ENCODE measurements at places on chromosomes 2 and 18. TPM values are rescaled to one million over a fixed set of nuclear protein-coding genes. Genes with fewer than 3 reads are reported as not detected.
A peak's percentile ranks its signal among the peaks of the same experiment; 100 is the strongest.

- peaks cover 4% of the 10 kb centered on the region for H3K4me1 ChIP-seq
- H3K27me3 ChIP-seq, result no peaks in the 10 kb centered on the region
- no peak for DNase-seq
- H3K36me3 ChIP-seq, result no peaks in the 10 kb centered on the region
These were observed 115.1 kb downstream of the RTP5 start for GRCh38 chr2:241984658-241985057.

The REG1B gene
- not detected for total RNA-seq

The HRH4 gene
- not detected for total RNA-seq

DNA sequence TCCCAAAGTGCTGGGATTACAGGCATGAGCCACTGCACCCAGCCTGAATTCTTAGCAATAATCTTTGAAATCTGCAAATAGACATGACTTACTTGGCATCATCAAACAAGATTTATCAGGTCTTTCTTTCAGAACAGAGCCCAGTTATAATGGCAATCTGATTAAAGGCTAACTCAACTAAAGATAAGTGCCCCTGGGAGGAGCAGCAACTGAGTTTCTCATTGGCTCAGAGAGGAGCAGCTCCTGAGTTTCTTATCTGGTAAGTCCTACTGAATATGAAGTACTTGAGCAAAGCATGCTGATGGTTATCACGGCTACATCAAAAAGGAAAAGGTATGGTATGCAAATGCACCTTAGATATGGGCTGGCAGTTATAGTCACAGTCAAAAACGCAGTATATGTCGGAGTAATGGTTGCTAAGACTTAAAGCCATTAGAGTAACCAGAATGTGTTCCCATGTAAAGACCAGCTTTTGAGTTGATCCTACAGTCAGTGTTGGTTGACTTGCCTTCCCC is 15.0 kb upstream of the AP1S3 start:
- H3K27me3 ChIP-seq, result no peaks in the 10 kb centered on the region
- H3K27ac ChIP-seq, result no peak overlapping the region

The CFAP221 gene
- total RNA-seq, result 33.0 TPM

The DNAJC5G gene
- total RNA-seq, result not detected

The SLC35F6 gene
- 19.9 TPM for total RNA-seq

- H3K4me1 ChIP-seq, result peaks cover 9% of the 10 kb centered on the region
- H3K27me3 ChIP-seq, result no peaks in the 10 kb centered on the region
- no peak overlapping the region for H3K27ac ChIP-seq
These were observed 42.7 kb downstream of the SETBP1 start for GRCh38 chr18:44723411-44723810.

- H3K4me1 ChIP-seq, result peaks cover 6% of the 10 kb centered on the region
- H3K27ac ChIP-seq, result no peak overlapping the region
- H3K4me3 ChIP-seq, result no peak overlapping the region
These were observed 57.7 kb downstream of the TMEM247 start for GRCh38 chr2:46537046-46537445.

DNA sequence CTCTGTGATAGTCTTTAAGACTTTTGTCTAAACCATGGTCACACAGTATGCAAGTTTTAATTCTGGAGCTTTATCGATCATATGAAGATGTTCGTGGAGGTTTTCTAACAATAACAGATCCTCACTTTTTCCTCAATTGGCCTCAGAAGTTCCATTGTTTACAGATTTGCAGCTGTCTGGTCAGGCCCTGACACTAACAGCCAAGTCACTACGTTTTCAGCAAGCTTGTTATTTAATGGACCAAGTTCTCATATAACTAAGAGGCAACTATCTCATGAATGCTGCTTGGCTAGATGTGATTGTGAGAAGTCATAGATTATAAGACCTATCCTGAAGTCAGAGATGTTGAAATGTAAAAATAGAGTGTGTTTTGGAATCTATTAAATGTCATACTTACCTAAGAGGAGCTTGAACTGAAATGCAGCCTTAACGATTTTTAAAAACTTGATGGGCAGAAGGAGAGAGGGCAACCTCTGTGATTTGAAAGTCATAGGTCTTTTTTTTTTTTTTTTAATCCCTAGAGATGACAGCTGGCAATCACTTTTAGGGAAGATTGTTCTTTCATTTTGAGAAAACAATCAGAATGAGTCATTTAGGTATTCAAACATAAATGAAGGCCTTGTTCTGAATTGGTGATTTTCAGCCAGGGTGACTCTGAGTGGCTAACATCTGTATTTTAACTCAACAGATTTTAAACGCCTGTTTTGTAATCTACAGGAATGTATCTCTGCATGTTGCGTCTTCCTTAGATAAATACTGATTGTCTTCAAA is 48.4 kb upstream of the NEMP2 start:
- no peaks in the 10 kb centered on the region for H3K27me3 ChIP-seq
- H3K4me3 ChIP-seq, result no peak overlapping the region
- DNase-seq, result no peak
- peaks cover 17% of the 10 kb centered on the region for H3K4me1 ChIP-seq
- no peaks in the 10 kb centered on the region for H3K36me3 ChIP-seq
- no peak overlapping the region for H3K27ac ChIP-seq

The ATP6V1B1 gene
- not detected for total RNA-seq

DNA sequence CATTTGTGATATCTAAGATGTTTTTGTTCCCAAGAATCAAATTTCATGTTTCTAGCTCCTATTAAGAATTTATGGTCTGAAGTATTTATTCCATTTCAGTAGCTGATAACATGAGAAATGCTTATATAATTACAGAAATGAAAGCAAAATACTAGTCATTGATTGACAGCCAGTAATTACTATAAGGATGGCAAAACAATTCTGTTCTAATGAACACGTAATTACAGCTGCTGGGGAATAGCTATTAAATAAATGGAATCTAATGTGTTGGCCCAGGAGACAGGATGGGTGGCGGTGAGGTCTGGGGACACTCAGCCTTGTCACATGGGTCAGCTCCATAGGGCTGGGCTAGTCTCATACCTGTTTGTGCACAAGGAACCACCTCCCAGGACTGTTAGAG is 263.5 kb downstream of the FHOD3 start:
- DNase-seq, result no peak
- H3K27me3 ChIP-seq, result no peaks in the 10 kb centered on the region
- no peaks in the 10 kb centered on the region for H3K4me1 ChIP-seq
- no peaks in the 10 kb centered on the region for H3K36me3 ChIP-seq

The NGEF gene
- 0.71 TPM for total RNA-seq

DNA sequence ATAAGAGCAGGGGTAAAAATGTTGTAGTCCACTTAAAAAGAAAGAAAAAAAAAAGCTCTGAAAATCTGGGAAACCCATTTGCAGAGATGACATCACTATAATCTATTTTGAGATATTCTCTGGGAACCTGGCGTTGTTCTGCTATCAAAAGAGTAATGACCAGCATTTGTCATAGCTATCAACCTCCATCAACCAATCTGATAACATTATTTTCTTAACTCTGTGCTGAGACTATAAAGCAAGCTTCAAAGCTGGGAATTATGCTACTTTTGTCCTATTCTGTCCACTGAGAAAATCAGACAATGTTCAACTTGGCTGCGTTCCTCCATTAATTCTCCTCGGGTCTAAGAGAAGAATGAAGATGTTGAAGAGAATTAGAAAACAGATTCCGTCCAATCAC is 107.5 kb downstream of the STK39 start:
- H3K36me3 ChIP-seq, result peaks cover 9% of the 10 kb centered on the region
- no peak for DNase-seq
- H3K27me3 ChIP-seq, result no peaks in the 10 kb centered on the region
- H3K27ac ChIP-seq, result no peak overlapping the region
- no peak overlapping the region for H3K4me3 ChIP-seq
- H3K4me1 ChIP-seq, result peaks cover 26% of the 10 kb centered on the region

The NOTO gene
- not detected for total RNA-seq

DNA sequence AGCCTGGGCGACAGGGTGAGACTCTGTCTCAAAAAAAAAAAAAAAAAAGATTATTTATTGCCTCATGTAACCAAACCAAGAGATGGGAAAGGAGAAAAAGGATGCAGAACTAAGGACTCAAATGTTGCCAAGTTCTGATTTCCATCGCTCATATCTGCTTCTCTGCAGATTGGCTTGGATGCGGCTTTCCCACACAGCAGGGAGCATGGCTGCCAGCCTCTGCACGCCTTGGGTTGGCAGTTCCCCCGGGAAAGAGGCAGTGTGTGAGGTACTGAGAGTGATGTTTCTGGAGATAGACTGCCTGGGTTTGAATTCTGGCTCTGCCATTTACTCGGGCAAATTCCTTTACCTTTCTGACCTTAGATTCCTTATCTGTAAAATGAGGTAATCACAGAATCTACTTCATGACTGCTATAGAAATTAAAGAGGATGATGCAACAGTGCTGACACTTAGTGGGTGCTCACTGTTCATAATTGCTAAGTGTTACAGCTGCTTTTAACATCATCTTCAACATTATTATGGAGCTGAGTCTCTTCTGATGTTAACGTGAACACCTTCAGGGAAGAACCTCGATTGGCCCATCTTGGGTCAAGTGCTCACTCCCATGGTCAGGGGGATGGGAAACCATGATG is 68.8 kb downstream of the ACAA2 start:
- no peak overlapping the region for H3K27ac ChIP-seq
- no peaks in the 10 kb centered on the region for H3K36me3 ChIP-seq
- H3K4me1 ChIP-seq, result no peaks in the 10 kb centered on the region
- peaks cover 11% of the 10 kb centered on the region for H3K27me3 ChIP-seq
- no peak for DNase-seq

DNA sequence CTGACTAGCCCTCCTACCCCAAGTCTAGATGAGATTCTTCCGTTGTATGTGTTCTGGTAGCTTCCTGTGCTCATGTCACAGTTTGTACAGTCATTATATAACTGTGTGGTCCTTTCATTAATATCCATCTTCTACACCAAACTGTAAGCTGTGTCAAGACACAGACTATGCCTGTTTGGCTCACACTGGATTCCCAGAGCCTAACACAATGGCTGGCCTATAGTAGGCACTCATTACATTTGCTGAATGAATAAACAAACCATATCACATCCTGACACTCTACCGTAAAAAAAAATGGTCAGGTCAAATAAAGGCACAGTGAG is 72.6 kb downstream of the ANKRD44 start:
- no peak for DNase-seq
- no peaks in the 10 kb centered on the region for H3K27me3 ChIP-seq
- H3K4me1 ChIP-seq, result no peaks in the 10 kb centered on the region
- no peak overlapping the region for H3K27ac ChIP-seq

GRCh38 chr2:26475037-26475436 is 2.9 kb downstream of the OTOF start:
- no peak overlapping the region for H3K4me3 ChIP-seq

DNA sequence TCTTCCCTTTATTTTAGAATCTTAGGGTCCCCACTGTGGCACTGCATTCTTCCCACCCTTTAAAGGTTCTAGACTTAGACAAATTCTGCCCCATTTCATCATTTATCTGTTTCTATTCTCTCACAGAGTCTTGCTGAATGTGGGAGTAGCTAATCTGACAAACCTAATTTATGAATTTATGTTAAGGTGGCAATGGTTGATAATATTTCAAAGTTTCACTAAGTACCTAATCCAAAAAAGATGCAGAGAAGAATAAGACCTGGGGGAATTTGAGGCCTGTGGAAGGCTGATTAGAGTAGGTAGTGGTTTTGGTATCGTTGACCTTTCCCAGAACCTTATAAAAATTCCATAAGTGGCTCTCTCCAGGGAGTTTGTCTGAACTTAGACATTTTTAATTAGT is 18.0 kb downstream of the KCNE4 start:
- H3K4me1 ChIP-seq, result no peaks in the 10 kb centered on the region
- H3K27me3 ChIP-seq, result no peaks in the 10 kb centered on the region
- no peak for DNase-seq

- no peaks in the 10 kb centered on the region for H3K36me3 ChIP-seq
- peak overlapping the region; percentile 93 for H3K27ac ChIP-seq
- H3K27me3 ChIP-seq, result no peaks in the 10 kb centered on the region
- H3K4me1 ChIP-seq, result peaks cover 78% of the 10 kb centered on the region
- H3K4me3 ChIP-seq, result peak overlapping the region; percentile 80
- no peak for DNase-seq
These were observed 1.7 kb downstream of the TMBIM1 start for GRCh38 chr2:218290316-218291261.

GRCh38 chr2:189558516-189559272 is 21.9 kb downstream of the SLC40A1 start:
- H3K36me3 ChIP-seq, result peaks cover 5% of the 10 kb centered on the region
- no peak overlapping the region for H3K4me3 ChIP-seq
- H3K4me1 ChIP-seq, result peaks cover 19% of the 10 kb centered on the region
- DNase-seq, result no peak

GRCh38 chr2:42057902-42058450 is 10.2 kb downstream of the PKDCC start:
- DNase-seq, result no peak
- H3K27ac ChIP-seq, result no peak overlapping the region
- H3K4me3 ChIP-seq, result no peak overlapping the region
- peaks cover 49% of the 10 kb centered on the region for H3K4me1 ChIP-seq

DNA sequence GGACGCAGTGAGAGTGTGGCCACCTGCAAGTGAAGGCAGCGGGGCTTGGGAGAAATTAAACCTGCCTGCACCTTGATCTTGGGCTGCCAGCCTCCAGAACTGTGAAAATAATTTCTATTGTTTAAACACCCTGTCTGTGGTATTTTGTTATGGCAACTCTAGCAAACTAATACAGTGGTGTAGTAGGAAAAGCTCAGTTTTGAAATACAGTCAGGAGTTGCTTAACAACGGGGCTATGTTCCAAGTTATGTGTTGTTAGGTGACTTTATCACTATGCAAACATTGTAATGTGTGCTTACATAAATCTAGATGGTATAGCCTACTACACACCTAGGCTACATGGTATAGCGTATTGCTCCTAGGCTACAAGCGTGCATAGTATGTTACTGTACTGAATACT is 93.4 kb upstream of the FN1 start:
- no peak overlapping the region for H3K4me3 ChIP-seq
- no peak for DNase-seq
- peaks cover 28% of the 10 kb centered on the region for H3K4me1 ChIP-seq
- H3K27me3 ChIP-seq, result no peaks in the 10 kb centered on the region

DNA sequence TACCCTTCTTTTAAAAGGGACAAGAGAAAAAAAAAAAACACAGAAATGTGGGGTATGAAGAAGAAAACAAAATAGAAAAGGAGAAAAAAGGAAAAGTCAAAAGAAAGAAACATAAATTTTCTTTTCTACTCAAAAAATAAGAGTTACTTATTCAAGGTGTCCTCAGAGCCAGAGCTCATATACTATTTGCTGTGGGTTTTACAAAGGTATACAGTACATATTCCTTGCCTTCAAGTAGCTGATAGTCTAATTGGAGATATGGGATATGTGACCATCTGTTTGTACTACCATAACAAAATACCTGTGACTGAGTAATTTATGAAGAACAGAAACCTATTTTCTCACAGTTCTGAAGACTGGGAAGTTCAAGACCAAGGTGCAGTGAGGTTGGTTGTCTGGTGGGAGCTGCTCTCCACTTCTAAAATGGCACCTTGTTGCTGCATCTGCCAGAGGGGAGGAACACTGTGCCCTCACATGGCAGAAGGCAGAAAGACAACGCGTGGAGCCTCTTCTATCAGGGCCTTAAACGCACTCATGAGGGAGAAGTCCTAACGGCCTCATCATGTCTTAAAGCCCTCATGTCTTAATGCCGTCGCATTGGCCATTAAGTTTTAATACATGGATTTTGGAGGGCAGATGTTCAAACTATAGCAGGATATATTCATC is 33.9 kb downstream of the NBAS start:
- DNase-seq, result no peak
- no peak overlapping the region for H3K27ac ChIP-seq
- H3K4me1 ChIP-seq, result no peaks in the 10 kb centered on the region

GRCh38 chr18:76449111-76449453 is 46.0 kb downstream of the ZNF516 start:
- H3K27me3 ChIP-seq, result no peaks in the 10 kb centered on the region
- H3K4me3 ChIP-seq, result no peak overlapping the region
- H3K36me3 ChIP-seq, result peaks cover 6% of the 10 kb centered on the region
- H3K27ac ChIP-seq, result peak overlapping the region; percentile 51
- DNase-seq, result no peak

The CAPN13 gene
- 19.0 TPM for total RNA-seq

The CD207 gene
- total RNA-seq, result not detected
